Mesothelial cell of epicardium (in vitro differentiated cells): ENCODE measurements at places on chromosomes 4 and X.

GRCh38 chrX:150574559-150575418 is 6.4 kb downstream of the MTM1 start:
- DNase-seq: no peak

GRCh38 chr4:88411491-88412096 is 32.9 kb downstream of the HERC6 start:
- no peak for DNase-seq

DNA sequence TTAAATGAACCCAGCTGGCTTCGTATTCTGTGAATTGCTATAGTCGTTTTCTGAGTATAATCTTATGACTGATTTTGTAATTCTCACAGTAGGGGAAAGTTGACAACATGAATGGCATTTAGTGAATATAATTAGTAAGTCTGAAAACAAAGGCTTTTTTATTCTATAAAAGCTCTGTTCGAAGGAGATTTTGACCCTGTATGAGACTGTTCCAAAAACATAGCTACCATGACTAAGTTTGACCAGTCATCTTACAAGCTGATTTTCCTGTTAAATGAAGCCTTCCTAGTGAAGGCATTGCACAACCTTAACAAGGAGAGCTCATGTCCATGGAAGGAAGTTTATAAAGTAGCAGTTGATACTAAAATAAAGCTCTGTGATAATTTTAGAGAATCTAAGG is 242.3 kb downstream of the RPA4 start:
- DNase-seq: no peak

- DNase-seq: no peak
Observed at GRCh38 chrX:118652717-118653116, 74.7 kb upstream of the IL13RA1 start.

DNA sequence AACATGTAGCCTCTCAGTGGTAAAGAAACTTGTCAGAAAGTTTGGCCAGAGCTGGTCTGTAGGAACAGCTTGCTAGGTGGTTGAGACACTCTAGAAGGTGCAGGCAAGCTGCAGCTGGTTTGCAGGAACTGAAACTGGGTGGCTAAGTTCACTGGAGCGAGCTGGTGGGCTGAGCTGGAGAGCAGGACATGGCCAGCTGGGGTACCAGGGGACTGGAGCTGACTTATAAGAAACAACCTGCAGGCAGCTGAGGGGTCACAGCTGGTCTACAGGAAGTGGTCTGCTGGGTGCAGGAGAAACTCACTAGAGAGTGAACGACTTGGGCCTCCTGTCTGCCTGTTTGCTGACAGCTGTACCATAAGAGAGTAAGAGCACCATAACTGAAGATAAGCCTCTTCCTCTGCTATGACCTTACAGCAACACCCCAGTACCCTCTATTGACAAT is 157.1 kb upstream of the LNX1 start:
- DNase-seq: no peak

DNA sequence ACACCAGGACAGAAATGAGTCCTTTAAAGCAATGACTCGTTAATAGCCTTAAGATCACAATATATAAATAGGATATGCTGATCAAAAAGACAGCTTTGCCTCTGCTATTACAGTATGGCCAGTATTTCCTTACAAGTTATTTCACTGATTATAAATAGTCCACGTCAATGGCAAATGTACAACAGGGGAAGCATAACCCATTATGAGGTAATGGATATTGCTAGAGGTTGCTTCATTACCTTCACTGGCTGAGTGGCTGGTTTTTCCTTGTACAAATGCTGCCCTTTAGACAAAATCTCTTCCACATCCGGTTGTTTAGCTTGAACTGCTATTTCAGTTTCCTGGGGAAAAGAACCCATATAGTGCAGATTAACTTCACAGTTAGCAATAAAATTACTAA is 764.6 kb upstream of the FTHL17 start:
- DNase-seq: no peak

- no peak for DNase-seq
Observed at GRCh38 chr4:53484911-53485657, 106.2 kb downstream of the LNX1 start.

GRCh38 chr4:78707268-78707667 is 68.9 kb upstream of the BMP2K start:
- DNase-seq: no peak

GRCh38 chrX:19725641-19726040 is 161.8 kb downstream of the SH3KBP1 start:
- DNase-seq: no peak

- no peak for DNase-seq
Observed at GRCh38 chr4:179130122-179130714, 1688.0 kb upstream of the AGA start.

- no peak for DNase-seq
Observed at GRCh38 chr4:157772907-157773306, 399.9 kb downstream of the GASK1B start.

DNA sequence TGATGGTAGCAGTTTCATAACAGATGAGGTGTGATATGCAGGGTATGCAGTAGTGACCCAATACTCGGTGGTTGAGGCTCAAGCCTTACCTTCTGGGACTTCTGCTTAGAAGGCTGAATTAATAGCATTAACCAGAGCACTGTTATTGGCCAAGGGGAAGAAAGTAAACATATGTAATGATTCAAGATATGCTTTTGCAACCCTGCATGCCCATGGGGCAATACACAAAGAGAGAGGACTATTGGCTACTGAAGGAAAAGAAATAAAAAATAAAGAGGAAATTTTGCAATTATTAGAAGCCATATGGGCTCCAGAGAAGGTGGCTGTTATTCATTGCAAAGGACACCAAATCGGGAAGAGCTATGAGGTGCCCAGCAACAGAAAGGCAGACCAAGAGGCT is 8.7 kb downstream of the GAGE10 start:
- DNase-seq: no peak

DNA sequence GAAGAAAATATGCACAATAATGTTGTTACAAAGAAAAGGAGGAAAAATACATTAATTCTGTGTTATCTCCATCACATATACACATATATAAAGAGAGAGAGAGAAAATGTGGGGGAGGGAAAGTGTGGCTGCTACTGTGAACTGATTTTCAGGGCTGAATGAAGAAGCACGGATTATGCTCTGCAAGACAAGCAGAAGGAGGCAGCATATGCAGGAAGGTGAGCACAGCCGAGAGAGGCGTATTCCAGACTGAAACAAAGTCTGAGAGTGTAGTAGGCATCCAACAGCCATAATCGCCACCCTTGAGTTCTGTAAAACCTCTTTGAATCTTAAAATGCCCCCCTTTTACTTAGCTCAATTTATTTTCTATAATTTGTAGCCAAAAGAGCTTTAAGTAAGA is 1081.8 kb upstream of the GRID2 start:
- DNase-seq: no peak

DNA sequence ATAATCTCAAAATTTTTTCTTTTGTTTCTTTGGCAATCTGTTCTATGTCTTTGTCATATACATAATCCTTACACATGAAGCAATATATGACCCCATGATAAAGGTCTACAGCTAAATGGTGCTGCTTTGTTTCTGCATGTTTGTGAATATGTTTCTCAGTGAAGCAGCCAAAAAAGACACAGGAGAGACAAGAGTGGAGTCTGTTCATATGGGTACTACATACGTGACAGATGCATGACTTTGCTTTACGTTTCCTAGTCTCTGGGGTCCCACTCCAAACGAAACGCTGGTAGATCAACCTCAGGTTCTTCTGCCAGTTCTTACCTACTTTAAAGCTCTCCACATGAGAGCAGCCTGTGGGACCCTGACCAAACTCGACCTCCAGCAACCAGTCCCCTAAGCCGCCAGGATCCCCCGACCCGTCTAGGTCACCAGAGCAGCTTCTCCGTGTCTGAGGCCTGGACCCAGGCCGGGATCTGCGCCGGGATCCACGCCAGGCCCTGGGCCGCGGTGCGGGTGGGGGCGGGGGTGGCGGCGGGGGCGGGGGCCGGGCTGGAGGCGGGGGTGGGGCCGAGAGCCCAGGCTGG is 1.5 kb downstream of the USP51 start:
- no peak for DNase-seq

DNA sequence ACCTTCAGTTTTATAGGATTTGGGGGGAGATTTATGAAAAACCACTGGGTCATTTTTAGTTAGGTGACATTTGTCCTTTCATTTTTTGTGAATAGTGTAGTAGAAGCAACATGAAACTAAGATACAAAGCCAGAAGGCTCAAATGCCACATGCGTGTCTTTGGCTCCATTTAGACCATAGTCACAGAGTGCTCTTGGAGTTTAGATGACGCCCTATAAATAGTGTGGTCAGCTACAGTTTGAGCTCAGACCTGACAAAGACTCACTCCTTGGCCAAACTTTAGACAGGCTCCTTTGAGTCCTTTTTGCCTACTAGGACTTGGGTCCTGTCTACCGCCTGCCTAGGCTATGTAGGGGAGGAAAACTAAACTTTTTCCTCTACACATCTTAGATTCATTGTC is 16.8 kb upstream of the PAGE1 start:
- DNase-seq: no peak

DNA sequence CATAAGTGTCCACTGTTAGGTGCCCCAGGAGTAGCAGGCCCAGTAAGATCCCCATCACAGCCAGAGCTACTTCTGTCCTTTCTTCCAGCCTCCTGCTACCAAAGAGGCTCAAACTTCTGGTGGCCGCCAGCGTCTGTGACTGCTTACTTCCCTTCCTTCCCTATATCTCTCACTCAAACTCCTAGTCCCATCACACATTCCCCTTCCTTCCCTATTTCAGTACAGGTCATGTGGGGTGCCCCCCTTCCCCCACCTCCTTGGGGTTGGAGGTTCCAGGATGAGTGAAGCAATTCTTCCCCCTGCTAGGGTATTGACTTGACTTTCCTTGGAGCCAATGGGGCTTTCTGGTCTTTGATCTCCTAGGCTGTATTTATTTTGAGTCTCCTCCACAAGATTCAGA is at the start of gene VSIG4:
VSIG4 (minus strand) TSS at position 137 of the 400 bp plus-strand sequence; CDS start at position 55, 82 bp downstream.
- no peak for DNase-seq

DNA sequence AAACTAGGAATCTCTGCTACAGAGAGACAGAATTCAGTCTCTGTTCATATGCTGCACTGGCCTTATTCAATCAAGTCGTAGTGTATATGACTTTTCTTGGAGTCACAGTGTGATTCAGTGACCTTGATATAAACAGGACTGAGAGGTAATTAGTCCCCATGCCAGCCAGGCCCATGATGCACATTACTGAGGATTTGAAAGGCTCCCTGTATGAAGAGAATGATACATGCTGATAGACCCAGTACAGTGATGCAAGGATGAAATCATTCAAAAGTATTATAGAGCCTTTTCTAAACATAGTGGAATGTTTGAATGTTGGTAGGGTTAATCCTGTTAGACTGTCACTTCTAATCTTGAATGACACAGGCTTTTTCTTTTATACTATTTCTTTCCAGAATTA is 34.1 kb downstream of the ANXA3 start:
- DNase-seq: no peak

GRCh38 chr4:8637456-8637984 is 45.0 kb downstream of the CPZ start:
- no peak for DNase-seq

- no peak for DNase-seq
Observed at GRCh38 chrX:72634331-72634730, 61.7 kb upstream of the HDAC8 start.
